ENCODE measurements at places on chromosomes 1 and 21.

DNA sequence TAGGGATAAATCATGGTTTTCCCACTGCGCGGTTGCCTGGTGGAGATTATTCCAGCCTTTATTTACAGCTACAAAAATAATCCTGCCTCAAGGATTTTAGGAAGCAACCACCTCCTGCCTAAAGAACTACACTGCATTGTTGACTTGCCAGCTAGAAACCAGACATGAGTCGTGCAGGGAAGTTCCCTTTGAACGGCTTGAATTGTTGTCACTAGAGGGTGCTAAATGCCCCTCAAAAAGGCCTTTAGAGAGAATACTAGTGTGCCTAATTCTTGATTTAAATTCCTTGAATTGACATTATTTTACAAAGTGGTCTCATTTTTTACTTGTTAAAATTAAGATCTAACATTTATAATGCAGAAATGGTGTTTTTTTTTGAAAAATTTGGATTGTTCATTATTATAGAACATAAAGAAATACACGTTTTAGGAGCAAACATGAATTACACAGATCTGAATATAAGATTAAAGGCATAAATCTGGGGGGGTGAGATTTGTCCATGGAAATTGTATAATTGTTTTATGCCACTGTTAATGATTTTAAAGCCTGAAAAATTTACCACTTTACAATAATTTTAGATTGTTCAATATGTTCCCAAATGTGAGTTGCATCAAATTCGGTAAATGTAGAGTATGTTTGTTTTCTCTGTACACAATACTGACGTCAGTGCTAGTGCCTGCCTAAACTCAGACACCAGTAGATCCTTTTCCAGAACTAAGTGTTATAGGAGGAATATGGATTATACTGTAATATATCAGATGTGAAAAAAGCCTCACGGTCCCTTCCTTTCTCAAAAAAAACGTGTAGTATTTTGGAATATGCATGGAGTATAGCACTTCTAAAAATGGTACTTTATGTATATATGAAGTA lies 7.6 kb upstream of the ERG start:
- no peak for DNase-seq

DNA sequence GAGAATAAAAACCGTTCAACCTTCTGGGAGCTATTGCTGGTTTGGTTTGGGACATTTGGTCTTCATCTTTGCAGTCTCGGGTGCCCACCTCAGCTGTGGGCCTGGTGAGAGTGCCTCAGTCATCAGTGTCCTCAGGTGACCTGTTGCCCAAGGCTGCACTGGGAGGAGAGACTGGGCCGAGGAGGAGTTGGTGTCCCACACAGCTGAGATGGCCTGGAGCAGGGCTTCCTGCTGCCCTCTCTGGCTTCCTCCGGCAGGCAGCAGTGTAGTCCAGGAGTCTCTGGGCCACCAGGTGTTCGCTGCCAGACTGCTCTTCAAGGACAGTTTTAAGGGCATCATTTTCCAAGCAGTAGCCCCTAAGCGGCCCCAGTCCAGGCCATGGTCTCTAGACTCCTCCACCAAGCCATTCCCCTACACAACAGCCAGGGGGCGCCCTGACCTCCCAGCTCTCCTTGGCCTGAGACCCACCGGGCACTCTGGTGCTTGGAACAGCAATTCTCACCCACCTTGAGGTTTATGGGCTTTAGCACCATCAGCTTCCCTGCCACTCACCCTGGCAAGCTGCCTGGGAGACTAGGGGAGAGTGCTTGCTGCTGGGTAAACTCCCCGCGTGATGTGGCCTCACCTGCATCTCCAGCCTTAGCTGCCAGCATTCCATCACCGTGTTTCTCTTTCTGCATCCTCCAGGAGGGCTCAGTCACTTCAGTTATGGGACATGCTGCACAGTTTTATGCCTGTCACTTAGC lies 9.1 kb upstream of the SYTL1 start:
- no peak for DNase-seq

- no peak for DNase-seq
Observed at GRCh38 chr1:200969726-200970561, 53.6 kb downstream of the KIF21B start.

GRCh38 chr1:46705408-46705807 lies 13.5 kb downstream of the EFCAB14 start:
- DNase-seq, result no peak

GRCh38 chr1:21573971-21574465 lies 64.8 kb downstream of the ALPL start:
- DNase-seq, result no peak

DNA sequence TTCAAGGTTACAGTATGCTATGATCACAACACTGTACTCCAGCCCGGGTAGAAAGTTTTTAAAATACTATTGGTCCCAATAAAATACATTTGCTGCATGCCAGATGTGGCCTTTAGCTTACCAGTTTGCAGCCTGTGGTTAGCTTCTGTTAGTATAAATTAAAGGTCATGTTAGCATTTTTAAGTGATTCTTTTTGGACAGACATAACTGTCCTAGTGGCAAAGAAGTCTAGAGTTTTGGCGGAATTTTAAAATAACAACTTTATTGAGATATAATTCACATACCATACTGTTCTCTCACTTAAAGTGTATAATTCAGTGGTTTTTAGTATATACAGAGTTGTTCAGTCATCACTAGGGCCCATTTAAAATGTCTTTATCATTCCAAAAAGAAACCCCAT lies 24.3 kb upstream of the TMEM39B start:
- DNase-seq, result no peak

DNA sequence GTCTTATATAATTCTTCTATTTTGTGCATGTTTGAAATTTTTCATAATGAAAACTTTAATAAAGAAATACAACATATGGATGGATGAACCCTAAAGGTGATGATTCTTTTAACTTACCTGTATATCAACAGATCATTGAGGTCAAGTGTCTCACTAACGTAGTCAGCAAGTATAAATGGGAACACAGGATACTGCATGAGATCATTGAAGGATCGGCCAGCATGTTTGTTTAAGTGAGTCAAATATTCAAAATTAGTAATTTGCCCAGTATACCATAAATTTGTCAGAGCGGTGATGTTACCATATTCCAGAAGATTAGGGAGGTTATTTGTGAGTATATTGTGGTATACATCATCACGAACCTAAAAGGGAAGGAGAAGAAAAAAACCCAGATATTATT lies 71.0 kb upstream of the GNG4 start:
- no peak for DNase-seq

DNA sequence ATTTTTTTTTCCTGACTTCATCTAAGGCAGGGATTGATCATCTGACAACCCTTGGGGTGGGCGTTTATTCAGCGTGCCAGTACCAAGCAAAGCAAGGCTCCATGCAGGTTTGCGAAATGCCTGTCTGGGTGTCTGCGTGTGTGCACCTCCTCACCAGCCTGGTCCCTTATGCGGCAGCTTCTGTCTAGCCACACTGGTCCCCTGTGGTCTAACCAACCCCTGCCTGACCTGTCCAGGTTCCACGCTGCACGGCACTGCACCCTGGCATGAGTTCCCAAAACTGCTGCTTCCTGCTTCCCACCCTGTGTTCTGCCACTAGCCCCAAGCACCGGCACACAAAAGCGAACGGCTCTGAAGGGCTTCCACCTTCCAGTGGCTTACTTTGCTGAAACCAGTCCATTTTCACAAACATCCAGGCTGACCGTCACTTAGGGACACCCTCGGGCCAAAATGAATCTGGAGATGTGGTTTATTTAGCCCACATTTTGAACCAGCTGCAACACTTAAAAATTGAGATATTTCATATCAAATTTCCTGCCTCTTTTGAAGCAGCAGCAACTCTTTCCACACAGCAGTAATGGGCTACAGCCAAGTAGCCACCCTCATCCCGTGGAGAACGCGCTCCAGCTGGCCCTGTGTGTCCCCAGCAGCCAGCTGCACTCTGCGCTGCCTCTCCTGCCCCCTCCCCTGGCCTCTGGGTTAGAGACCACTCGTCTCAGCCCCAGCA lies 55.7 kb downstream of the HLCS start:
- no peak for DNase-seq

GRCh38 chr1:227869279-227869842 lies 53.9 kb downstream of the PRSS38 start:
- DNase-seq, result no peak

GRCh38 chr1:166944186-166944967 lies 31.0 kb downstream of the ILDR2 start:
- DNase-seq, result no peak

- no peak for DNase-seq
Observed at GRCh38 chr21:38321568-38321967, 64.8 kb downstream of the KCNJ15 start.

- DNase-seq, result no peak
Observed at GRCh38 chr1:91757763-91758460, 128.0 kb downstream of the TGFBR3 start.

GRCh38 chr21:45248893-45249381 lies 38.8 kb downstream of the POFUT2 start:
- no peak for DNase-seq

GRCh38 chr1:223153177-223154119 lies 10.4 kb upstream of the TLR5 start:
- DNase-seq, result no peak

DNA sequence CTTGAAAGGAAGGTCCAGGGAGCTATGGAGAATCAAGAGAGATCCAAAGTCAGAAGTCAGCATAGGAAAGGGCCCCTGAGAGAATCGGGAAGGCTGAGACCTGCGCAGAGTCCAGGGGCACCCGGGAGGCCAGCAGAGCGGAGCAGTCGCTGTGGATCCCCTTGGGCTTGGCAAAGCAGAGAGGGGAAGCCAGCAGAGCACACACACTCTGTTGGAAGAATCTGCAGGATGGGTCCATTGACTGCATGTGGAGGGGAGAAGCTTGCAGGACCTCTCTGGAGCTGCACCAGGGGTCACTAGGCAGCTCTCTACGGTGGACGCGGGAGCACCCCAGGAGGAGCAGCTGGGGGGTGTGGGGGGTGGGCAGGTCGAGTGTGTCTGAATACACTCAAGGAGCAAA lies 6.4 kb downstream of the RIPK4 start:
- no peak for DNase-seq

GRCh38 chr1:20112279-20113000 lies 6.9 kb downstream of the PLA2G2D start:
- DNase-seq, result no peak
